ENCODE measurements at places on chromosomes 5 and 9.

- DNase-seq: no peak
Measured at GRCh38 chr5:74056107-74056788, 430.3 kb downstream of the ARHGEF28 start.

GRCh38 chr5:107878661-107879060 is 207.9 kb upstream of the EFNA5 start:
- no peak for DNase-seq

- no peak for DNase-seq
Measured at GRCh38 chr5:59152701-59153245, 569.9 kb downstream of the RAB3C start.

DNA sequence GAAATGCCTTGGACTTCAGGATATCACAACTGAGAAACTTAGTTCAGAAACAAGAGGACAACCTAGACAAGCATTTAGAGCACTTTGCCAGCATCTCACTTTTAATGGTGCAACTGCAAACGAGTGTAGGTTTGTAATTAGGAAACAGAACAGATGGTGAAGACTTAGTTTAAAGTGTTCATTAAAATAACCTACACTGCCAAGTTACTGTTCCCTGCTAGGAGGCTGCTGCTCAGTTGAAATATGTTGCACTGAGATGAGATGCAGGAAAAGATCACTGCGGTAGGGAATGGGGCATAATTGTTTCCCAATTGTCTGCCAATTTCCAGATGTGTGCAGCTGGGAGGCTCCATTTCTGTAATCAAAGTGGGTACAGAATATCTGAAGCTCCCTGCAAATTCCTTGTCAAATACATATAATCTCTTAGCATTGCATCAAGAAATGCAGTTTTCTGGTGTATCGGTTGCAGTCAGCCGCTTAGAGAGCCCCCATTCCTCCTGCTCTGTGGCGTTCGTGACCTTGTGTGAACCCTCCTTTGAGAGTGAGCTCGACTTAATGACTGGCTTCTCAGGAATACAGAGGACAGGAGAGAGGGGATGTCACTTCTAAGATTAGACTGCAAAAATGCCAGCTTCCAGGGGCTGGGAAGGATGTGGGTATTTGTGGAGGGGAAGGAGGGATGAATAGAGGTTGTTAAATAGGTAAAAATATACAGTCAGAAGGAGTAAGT is 448.9 kb downstream of the MED10 start:
- DNase-seq: no peak

GRCh38 chr9:122695696-122696095 is 20.8 kb downstream of the OR1L3 start:
- DNase-seq: no peak

- DNase-seq: no peak
Measured at GRCh38 chr9:68416936-68417564, 60.6 kb downstream of the PGM5 start.
